ENCODE measurements at places on chromosomes 6 and 20.

GRCh38 chr20:17227669-17228623 is 1.1 kb downstream of the PCSK2 start:
- DNase-seq: no peak

GRCh38 chr6:166861961-166862286 is 94.4 kb downstream of the RNASET2 start:
- DNase-seq: no peak

GRCh38 chr6:156510242-156510641 is 266.9 kb upstream of the ARID1B start:
- no peak for DNase-seq

DNA sequence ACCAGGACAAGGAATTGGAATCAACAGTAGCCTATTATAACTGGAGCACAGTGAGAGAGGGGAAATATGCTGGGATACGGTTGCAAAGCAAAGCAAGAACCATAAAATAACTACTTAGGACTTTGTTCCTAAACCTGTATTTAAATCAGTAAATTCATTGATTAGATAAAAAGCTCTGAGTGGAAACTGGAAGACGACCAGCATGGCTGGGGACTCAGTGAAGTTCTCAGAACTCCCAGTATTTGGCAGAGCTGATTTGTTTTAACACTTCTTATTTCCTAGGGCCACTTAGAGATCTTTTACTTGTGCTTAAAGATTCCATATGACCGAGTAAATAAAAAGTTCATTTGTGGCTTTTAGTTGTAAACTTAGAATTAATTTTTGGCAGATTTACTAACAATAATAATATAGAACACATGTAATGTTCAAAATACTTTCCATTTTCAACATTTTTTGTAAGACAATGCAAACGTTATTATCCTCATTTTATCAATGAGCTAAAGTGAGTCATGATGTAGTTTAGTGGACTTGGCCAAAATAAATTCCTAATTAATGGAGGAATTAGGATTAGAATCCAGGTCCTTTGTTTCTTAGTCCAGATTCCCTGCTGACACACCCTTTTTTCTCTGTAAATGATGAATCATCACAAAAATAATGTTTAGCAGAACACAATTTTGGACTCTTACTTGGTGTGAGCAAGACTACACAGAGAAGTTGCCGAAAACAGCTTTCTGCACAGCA is 392.9 kb downstream of the GJA1 start:
- DNase-seq: no peak

DNA sequence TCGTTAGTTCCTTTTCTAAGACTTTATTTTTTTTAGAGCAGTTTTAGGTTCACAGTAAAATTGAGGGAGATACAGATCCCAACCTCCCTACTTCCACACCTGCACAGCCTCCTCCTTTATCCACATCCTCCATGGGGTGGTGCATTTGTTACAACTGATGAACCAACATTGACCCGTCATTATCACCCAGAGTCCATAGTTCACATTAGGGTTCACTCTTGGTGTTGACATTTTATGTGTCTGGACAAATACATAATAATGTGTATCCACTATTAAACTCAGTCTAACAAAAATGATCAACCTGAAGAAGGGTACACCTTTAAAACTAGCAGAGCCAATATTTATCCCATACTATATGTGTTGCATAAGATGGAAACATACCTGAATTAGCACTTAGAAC is 130.4 kb upstream of the CCDC28A start:
- DNase-seq: no peak

DNA sequence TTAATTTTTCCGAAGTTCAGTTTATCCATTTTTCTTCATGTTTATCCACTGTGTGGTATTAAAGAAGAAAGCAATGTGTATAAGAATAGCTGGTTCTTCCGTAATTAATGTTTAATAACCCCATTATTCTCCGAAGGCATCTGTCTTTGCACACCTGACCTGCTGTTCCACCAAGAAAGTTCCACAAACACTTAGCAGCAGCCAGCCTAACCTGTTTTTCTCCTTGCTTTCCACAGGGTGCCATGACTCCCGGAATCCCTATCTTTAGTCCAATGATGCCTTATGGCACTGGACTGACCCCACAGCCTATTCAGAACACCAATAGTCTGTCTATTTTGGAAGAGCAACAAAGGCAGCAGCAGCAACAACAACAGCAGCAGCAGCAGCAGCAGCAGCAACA is 7.4 kb downstream of the TBP start:
- DNase-seq: no peak

DNA sequence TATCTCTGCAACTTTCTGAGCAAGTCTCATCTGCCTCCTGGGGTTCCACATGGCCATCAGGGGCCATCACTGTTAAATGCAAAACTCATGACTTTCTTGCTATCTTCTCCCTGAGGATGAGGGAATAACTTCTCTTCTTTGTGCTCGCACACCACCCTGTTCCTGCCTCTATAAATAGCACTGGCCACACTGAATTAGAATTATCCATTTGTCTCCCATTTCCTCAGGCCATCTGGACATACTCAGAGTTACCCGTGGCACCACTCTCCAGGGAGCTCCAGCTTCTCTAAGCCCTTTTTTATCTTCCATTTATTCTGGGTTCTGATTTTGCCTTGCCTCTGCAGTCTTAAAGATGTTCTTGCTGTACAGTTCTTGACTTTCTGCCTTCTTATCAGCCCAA is 72.8 kb upstream of the ECI2 start:
- no peak for DNase-seq

DNA sequence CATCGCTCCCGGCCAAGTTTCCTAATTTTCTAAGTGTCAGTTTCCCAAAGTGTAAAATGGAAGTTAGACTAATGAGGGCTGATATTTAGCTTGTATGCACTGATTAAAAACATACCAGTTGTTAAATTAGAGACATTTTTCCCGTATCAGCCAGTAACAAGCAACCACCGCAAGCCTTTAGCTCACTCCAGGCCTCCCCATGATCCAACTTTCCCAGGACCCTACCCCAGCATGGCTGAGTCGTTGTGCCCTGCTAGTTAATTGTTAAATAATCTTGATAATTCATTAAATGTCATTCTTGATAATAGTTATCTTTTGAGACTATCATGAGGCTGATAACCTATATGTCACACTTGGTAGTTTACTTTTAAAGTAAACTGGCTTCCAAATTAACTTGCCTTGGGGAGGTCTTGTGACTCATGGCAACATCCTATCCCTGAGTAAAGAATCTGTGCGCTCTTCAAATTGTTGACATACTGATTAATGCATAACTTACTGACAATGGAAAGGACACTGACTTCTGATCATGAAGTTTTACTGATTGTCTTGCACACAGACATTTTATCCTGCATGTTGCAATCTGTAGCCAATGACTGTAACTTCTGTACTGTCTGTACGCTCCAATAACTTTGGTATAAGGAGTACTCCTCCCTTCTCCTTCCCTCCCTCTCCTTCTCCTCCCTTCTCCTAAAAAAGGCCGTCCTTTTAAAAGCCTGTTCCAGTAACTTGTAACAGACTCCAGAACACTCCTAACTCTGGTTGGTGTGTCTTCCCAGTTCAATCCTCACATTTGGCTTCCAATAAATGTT is 6.3 kb upstream of the GTF3C6 start:
- DNase-seq: no peak

GRCh38 chr6:81088145-81088544 is 664.3 kb downstream of the TENT5A start:
- DNase-seq: no peak

DNA sequence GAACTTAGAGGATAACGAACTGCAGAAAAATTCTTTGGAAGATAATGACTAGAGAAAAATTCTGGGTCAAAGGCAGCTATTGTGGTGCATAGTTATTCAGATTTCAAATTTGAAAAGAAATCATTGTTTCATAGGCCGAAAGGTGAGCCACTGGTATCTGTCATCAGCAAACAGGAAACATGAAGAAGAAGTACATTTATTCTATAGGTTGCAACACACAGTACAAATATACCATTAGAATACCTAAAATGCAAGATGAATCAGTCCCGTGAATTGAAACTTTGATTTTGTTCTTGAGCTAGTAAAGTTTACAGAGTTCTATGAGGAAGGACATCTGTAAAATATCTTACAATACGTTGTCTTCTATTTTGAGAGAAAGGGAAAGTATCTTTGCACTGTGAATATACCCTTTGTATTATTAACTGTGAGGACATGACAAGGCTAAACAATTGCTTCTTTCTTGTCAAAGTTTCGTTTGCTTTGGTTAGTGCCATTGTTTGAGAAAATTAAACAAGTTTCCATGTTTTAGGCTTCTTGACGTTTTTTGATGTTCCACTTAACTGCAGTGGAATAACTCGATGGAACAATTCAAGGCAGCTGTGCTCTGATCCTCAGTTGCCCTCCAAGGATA is 84.7 kb downstream of the HDGFL1 start:
- no peak for DNase-seq

DNA sequence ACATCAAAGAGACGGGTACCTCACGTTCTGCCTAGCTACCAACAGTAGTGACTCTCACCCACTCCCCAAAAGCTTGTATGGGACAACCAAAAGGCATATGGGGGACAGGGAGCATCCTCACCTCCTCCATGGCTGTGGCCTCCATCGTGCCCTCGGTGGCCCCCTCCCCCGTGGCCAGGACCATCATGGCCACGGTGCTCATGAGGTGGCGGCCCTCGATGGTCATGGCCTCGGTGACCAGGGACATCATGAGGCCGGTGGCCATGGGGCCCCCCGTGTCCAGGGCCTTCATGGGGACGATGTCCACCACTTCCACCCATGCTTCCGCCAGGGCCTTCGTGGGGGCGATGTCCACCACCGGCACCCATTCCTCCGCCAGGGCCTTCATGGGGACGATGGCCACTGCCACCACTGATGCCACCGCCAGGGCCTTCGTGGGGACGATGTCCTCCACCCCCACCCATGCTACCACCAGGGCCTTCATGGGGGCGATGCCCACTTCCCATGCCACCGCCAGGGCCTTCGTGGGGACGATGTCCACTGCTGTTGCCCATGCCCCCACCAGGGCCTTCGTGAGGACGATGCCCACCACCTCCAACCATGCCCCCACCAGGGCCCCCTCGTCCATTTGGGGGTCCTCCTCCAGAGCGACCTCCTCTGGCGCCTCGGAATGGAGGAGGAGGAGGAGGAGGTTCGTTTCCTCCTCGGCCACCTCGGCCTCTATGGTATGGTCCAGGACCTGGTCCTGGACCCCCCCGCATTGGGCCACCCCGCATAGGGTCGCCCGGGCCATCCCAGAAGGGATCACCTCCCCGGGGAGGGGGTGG is 15.0 kb downstream of the PPP1R10 start:
- no peak for DNase-seq
